ENCODE measurements at places on chromosomes 2 and 18.

- DNase-seq: no peak
Observed at GRCh38 chr2:128643221-128644065, 324.8 kb upstream of the HS6ST1 start.

DNA sequence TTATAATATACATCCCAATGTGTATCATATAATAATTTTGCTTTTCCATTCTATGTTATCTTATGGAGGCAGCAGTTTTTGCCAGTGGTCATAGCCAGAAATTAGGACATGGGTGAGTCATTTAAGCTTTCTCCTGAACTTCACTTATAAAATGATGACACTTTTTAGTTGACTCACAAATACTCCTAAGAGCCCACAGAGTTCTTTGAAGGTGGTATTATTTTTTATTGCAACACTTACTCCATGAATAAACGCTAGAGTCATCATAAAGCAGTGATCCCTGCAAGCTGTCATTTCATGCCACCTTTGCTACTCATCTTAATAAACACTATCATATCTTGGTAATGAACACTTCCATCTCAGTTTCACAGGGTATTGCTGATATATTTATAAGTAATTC is 69.9 kb upstream of the MAPRE2 start:
- no peak for DNase-seq

DNA sequence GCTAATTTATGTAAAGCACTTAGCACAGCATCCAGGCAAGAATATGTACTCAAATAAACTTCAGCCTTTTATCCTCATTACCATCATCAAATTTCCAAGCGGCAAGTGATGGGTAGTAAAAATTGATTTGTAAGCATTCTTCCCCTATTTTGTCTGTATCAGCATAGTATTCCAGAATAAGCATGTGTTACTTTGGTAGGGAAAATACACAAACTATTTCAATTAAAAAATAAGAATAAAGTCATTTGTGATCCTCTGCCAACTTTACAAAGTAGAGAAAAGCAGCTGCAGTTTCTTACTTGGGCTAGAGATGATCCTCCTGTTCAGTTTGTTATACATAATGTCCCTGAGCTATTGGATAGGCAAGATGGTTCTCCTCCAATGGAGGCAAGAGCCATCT is 493.2 kb downstream of the ZEB2 start:
- DNase-seq: no peak

DNA sequence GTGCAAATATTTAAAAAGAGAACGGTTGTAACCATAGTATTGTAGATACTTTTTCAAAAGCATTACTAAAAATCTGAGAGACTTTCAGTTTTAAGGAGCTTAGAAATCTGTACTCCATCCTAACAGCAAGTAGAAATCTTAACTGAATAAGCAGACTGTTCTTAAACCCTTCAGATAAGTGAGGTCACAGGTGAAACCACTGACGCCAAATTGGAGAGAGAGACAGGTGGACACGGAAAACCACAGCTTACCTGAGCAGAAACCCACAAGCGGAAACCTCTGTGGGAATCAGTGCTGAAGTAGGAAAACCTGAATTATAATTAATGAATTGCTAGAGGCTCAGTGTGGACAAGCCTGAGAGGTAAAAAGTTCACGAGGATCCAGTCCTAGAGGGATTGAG is 959.4 kb upstream of the CELF4 start:
- no peak for DNase-seq

DNA sequence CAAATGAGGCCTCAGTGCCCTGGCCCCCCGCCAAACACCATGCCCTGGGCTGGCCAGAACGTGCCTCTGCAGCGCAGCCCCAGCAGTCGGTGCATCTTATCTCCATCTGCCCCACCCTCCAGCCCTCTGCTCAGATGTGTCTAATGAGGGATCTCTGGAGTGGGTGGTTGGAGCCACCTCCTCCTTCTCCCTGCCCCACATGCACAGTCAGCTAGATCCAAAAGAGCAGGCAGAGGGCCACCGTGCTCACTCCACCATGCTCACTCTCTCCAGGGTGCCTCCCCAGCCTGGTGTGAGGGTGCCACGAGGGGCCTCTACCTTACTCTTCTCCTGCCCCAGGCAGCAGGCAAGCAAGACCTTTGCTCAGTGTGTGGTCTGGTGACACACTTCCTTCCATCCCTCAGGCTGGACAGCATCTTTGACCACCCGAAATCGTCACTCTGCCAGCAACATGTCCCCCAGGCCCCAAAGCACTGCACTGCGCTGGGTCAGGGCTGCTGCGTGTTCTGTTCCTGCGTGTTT is 266.1 kb upstream of the HDAC4 start:
- DNase-seq: no peak

DNA sequence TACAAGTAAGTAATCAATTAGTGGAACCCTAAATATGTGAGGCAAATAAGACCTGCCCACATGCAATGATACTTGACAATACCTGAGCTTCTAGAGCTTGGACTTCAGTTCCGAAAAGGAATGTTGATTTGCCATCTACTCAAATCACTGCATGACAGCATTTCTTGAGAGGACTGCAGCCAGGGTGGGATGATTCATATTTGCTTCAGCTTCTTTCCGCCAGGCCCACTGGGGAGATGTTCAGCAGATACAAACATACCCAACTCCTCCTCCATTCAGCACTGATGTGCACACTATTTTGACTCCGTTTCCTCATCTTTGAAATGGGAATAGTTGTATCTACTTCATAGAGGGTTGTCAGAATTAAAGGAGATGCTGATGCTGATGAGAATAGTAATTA is 28.8 kb upstream of the TMEM177 start:
- no peak for DNase-seq

DNA sequence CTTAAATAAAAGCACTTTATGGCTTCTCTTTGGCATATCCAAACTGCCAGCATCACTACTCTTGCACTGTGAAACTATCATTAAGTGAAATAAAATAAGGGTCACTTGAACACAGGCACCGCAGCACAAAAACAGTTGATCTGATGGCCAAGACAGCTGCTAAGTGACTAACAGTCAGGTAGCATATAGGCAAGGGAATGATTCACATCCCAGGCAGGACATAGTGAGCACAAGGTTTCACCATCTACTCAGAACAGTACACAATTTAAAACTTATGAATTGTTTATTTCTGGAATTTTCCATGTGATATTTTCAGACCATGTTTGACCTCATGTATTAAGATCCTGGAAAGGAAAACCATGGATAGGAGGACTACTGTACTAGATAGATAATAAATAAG is 214.2 kb downstream of the MREG start:
- DNase-seq: no peak

DNA sequence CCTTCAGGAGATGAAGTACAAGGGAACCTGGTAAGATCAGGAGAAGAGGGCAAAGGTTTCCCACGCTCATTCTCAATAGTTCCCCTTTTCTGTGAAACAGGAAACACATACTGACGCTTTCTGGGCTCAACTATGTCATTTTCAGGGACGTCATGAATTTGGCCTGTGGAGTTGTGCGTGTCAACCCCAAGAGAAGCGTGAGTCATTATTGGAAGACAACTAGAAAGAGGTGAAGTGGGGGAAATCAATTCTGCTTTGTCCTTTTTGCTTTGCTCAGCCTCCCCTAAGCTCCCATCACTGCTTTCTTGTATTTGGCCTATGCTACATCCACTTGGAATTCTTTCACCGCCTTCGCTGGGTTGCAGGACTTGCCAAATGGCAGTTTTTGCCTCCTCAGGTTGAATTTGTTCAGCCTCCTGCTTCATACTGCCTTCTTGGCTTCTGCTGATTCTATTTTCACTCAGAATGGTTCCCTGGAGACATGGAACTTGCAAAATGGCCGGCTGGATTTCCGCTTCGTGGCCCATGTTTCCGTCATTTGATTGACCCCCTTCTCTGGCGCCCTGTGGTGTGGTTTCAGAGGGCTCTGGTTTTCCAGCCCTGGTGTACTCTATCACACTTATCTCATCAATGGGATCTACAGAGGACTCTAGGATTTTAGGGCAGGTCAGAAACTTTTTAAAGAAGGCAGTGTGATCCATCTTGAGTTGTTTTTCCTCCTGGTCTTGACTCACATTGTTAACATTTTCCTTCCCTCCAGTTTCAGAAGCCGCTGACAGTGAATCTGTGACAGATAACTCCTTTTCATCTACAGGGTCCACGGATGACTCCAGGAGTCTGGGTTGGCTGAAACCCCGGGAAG is 93.3 kb downstream of the ALPK2 start:
- DNase-seq: no peak

GRCh38 chr2:16293398-16293797 is 353.0 kb downstream of the MYCN start:
- no peak for DNase-seq

GRCh38 chr2:165311949-165312348 is 72.7 kb downstream of the SCN2A start:
- no peak for DNase-seq

- peak; percentile 82 for DNase-seq
Observed at GRCh38 chr2:112821142-112821541, 15.4 kb downstream of the IL1B start.

DNA sequence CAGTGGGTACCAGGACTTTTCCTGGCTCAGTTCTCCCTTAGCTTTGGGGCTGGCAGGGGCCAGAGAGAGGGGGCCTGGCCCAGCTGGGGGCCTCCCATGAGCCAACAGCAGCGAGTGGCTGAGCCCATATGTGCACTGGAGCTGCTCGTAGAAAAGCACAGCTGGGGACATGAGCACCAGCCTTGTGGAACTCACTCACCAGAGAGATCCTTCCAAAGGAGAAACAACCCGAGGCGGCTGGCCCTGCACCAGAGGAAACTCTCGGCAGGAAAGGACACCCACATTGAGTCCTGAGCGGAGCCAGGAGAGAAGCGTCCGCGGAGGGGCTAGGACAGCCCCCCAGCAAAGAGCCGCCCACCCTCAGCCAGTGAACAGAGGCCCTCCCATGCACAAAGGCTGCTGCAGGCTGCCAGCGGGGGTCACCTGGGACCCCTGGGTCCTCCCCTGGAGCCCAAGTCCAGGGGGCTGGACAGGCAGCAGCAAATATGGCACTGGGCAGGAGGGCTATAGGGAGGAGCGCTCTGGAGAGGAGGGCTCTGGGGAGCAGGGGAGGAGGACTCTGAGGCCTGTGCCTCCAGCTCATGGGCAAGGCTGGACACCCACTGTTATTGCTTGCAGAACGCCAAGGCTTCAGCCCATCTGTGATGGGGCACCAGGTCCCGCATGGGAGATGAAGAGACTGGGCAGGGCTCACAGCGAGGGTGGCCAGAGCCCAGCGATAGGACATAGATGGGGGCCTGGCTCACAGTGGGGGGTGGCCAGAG is 42.1 kb upstream of the SNED1 start:
- DNase-seq: no peak

DNA sequence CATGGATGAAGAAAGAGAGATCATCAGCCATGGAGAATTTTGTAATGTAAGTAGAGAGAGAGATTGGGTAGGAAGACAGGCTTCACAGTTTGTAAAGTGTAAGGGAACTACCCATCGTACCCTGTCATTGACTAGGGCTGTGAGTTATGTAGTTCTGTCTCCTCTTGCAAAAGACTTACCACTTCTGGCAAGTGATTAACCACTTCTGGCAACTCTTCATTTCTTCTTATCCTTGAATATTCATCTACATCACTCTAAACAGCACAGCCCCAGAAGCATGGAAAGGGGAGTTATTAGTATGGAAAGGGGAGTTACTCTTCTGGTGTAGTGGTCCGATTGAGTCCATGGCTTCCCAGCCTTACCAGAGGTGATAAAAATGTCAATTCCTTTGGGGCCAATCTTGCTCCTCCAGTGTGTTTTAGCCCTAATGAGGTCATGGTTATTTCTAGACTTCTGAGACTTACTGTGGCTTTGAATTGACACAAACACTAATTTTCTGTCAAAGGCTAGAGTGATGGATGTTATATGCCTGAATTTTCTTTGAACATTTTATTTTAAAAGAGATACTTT is 52.0 kb downstream of the STAT1 start:
- no peak for DNase-seq

GRCh38 chr2:138827426-138828054 is 47.4 kb upstream of the NXPH2 start:
- DNase-seq: no peak

- DNase-seq: no peak
Observed at GRCh38 chr2:29139152-29139551, 23.9 kb downstream of the CLIP4 start.

- DNase-seq: no peak
Observed at GRCh38 chr18:2459886-2460285, 111.4 kb downstream of the METTL4 start.

DNA sequence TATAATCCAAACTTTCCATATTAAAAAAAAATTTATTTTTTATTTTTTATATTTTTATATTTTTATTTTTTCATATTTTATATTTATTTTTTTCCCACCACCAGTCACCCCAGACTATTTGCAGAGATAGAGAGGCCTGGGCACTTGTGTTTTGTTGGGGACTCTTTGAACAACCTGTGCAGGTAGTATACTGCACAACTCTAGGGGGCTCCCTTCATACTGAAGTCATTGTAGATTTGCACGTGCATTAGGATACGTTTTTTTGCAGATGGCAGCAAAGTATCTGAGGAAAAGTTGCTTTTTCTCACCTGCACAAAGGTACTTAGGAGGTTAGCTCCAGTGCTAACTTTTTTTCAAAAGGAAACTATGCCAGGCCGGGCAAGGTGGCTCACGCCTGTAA is 73.9 kb upstream of the TANC1 start:
- no peak for DNase-seq

- no peak for DNase-seq
Observed at GRCh38 chr2:205656461-205656860, 25.8 kb upstream of the NRP2 start.

DNA sequence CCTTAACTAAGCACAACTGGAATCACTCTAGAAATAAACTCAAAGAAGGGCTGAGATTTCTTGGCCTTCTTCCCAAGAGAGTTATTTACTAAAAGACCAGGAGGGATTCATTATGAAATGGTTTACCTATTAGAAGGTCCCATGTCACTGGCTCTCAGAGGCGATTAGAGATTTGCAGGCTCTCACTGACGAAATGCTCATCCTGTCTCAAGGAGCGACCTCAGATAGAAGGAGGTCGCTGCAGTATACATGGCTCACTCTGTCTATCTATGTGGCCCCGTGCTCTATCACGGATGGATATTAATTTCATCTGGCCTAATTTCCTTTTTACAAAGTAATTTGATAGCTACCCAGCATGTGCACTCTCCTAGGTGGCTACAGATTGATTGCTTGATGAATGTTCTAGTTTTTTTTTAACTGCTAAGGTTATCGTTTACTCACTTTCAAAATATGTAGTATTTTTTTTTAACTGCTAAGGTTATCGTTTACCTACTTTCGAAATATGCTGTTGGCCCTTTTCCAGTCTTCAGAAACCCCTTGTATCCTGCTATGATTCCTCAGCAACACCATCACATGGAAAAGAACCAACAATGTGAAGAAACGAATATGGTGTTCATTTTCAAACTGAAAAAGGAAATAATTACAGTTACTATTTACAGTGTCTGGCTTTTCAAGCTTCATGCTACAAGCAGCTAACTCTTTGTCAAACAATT is 9.1 kb downstream of the SMIM21 start:
- DNase-seq: no peak

GRCh38 chr2:18550433-18550832 is 10.0 kb downstream of the RDH14 start:
- no peak for DNase-seq

DNA sequence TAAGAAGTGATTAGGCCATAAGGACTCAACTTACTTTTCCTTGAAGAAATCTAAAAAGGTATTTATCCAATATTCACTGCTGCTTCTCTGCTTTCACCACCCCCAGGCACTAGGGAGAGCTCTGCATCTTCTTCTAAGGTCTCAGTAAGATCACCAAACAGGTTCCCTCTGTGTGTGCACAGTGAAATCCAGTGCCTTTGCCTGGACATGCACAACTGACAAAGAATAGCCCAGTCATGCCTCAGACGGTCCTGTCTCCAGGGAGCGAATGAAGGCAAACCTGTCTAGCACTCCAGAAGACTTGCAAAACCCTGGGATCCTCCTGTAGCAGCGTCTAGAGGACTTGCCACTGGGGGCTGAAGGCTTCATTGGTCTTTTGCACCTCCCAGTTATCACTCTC is 344.5 kb upstream of the LRATD1 start:
- DNase-seq: no peak
